A549 treated with ZK216348 at 1 μM for 4 hours (cell line): ENCODE measurements at places on chromosomes 3 and 15. TPM values are rescaled to one million over a fixed set of nuclear protein-coding genes. Genes with fewer than 3 reads are reported as not detected.

XCR1 gene
- not detected in 5 replicates for total RNA-seq

PLCL2 gene
- total RNA-seq = 4.5 to 6.2 TPM (median 5.5 TPM) in 5 replicates

PSMD6 gene
- total RNA-seq = 74.5 to 98.9 TPM (median 77.5 TPM) in 5 replicates

GABRR3 gene
- not detected in 5 replicates for total RNA-seq

NMNAT3 gene
- total RNA-seq = 1.0 to 2.1 TPM (median 1.7 TPM) in 5 replicates

TNFSF10 gene
- 0.14 TPM in 1 of 5 replicates, not detected in the others for total RNA-seq

CHDH gene
- total RNA-seq = 1.4 to 3.0 TPM (median 2.3 TPM) in 5 replicates

GOLGA6A gene
- total RNA-seq = 0.06 TPM in 1 of 5 replicates, not detected in the others

SLC9C1 gene
- total RNA-seq = not detected in 5 replicates

LRRC49 gene
- total RNA-seq = 4.2 to 8.3 TPM (median 4.7 TPM) in 5 replicates

FBXW12 gene
- total RNA-seq = not detected in 5 replicates

MOBP gene
- 0.15 to 0.36 TPM in 2 of 5 replicates, not detected in the others for total RNA-seq
